ENCODE measurements at places on chromosomes 2 and 18.

DNA sequence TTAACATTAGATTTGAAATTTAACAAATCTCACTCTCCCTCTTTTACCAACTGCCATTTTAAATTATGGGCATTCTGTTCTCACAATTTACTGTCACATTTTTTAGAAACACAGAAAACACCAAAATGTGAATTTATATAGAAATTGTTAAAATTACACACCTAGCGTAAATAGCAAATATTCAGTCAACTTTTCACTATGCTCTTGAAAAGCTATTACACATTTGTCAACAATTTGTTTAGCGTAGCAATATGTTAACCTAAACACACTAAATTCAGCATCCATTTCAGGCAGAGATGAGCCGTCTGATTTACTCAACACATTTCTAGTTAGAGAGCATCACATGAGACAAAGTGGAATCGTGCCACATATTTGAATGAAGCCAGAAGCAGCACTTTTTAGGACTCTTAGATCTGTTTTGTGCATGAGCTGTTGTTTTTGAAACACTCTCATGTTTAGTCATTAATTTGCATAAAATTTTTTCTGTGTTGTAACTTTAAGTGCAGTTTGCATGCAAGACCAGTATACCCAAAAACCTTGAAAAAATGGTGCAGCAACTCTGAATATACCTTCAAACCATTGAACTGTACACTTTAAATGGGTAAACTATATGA is 8.2 kb downstream of the TTC32 start:
- DNase-seq, result no peak

- no peak for DNase-seq
Observed at GRCh38 chr18:78562531-78562961, 417.1 kb upstream of the SALL3 start.

DNA sequence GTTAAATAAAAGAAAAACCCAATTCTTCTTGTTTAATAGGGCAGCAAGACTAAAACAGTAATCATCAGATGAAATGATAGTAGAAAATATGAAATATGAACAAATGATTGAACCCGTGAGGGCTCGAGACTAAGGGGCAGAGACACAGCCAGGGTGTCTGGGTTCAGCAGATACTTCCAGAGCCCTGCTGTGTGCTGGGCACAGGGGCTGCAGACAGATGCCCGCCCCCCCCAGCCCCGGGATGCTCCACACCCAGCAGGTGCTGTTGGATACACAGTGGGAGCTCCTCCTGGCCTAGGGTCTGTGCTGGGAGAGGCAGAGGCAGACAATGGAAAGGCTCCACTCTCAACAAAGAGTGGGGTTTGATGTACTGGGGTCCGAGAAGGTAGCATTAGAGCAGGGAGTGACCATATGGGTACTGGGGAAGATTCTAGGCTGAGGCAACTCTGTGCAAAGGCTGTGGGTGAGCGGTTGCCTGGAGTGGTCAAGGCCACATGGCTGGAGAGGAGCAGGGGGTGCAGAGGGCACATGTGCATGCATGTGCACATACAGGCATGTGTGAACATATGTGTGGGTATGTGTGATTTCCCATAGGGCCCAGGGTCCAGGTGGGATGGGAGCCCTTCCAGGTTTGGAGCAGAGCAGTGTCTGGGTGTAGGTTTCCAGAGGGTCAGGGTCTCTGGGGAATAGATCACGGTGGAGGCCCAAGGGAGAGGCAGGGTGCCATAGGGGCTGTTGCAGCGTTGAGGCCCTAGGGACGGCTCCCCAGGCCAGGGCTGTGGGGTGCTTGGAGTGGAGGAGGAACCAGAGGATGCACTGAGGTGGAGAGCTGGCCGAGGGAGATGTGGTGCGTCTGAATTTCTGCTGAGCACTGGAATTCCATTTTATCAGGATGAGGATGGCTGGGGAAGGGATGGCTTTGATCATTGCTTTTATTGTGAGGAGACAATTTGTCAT is 36.7 kb downstream of the LDLRAD4 start:
- peak; percentile 23 for DNase-seq

- no peak for DNase-seq
Observed at GRCh38 chr2:20436716-20437470, 10.0 kb upstream of the RHOB start.

GRCh38 chr2:28101123-28101522 is 210.6 kb downstream of the BABAM2 start:
- DNase-seq, result no peak

DNA sequence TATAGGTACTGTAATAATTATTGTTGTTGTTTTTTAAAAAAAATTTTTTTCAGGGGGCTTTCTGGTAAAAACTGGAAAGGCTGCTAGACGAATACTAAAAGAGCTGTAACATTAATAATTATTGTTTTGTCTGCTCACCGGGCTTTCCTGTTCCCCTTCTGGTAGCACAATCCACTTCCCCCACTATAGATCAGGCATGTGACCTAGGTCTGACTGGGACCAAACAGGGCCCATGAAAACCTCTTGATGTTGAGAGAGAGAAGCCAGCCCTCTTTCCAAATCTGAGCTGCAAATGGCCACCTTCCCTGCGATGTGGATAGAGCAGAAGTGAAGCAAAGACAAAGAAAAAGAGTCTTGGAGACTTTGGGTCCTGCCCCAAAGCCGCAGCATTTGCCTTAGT is 23.4 kb downstream of the SH2D6 start:
- no peak for DNase-seq

GRCh38 chr2:129479892-129480291 is 499.6 kb upstream of the RAB6C start:
- no peak for DNase-seq

DNA sequence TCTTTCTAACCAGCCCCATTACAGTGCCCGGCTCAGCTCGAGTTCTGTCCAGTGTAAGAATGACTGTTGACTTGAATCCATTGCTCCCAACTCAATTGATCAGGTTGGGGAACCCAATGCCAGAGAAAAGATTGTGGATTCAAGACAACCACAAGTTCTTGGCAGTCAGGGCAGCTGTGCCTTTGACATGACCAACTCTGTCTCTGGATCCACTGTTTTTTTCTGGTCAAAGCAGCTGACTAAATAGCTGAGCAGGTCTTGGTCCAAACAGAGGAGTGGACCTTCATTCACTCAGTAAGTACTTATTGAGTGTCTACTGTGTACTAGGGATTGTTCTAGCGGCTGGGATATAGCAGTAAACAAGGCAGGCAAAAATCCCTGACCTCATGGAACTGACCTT is 6.3 kb upstream of the ATOH8 start:
- no peak for DNase-seq

DNA sequence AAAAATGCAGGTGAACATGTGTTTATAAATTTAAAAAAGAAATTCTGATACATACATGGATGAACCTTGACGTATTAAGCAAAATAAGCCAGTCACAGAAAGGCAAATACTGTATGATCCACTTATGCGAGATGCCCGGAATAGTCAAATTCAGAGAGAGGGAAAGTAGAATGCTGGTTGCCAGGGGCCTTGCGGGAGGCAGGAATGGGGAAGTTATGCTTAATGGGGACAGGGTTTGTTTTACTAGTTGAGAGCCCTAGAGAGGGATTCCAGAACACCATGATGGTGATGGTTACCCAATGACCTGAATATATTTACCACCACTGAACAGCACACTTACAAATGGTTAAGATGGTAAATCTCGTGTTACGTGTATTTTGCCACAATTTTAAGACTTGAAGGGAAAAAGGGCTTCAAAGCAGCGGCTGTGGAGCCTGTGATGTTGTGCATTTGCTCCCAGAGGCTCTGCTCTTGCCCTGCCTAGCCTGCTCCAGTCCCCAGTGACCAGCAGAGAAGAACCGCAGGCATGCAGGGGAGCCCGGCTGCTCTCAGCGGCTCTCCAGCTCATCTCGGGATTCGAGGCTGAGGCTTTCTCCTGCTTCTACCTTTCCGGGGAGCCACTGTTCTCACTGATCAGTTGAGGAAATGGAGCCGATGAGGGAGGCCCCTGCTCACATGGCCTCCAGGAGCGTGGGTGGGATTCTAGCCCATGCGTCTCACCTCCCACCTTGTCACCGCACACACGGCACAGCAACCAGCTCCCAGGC is 51.7 kb upstream of the TFCP2L1 start:
- no peak for DNase-seq

DNA sequence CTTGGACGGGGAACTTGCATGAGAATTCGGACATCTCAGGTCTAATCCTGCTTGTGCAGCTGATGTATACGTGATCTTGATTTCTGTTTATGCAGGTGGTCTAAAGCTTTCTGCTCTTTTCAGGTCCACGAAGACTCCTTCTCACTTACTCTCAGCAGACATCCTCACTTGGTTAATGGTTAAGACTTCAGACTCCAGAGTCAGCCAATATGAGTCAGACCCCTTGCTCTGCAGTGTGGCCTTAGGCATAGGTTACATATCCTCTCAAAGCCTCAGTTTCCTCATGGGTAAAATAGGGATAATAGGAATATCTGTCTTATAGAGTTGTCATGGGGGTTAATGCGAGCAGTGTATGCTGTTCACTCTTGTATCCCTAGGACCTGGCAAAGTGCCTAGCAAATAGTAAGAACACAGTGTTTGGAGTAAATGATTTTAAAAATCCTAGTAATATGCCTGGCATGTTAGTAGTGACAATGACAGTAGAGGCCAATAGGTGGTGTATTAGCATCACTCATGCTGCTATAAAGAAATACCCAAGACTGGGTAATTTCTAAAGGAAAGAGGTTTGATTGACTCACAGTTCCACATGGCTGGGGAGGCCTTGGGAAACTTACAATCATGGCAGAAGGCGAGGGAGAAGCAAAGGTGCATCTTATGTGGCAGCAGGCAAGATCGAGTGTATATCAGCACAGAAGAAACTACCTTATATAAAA is 42.3 kb downstream of the XRCC5 start:
- no peak for DNase-seq

GRCh38 chr2:72824224-72824842 is 1.5 kb downstream of the EXOC6B start:
- DNase-seq, result no peak

DNA sequence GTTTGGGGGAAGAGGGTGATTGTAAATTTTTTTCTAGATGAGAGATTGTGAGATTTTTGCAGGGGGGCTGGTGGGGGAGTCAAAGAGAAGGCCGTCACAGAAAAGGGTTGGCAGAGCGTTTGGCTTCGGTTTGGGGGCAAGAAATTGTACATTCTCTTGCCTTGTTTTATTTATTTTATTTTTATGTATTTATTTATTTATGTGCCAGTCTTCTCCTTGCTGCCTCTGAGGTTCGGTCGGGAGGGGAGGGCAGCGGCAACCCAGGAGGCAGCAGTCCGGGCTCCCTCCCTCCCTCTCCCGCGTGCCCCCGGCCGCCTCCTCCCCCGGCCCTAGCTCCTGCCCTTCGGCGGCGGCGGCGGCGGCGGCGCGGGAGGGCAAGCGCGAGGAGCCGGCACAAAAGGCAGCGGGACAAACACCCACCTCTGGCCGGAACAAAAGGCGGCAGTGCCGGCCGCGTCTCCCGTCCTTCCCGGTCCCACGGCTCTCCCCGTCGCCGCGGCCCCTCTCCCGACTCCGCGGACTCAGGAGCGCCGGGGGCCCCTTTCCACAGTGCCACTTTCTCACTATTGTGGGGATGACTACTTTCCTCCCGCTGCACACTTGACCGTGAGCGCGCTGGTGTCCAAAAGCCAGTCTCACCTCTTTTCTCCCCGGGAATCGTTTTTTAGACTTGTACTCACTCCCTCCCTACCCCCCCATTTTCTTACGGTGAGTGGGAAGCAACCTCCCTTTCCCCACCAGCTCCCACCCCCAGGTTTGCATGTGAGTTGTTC is 1.2 kb downstream of the BCL11A start:
- DNase-seq, result no peak

GRCh38 chr2:27091746-27092695 is 5.4 kb downstream of the KHK start:
- DNase-seq, result no peak

- DNase-seq, result no peak
Observed at GRCh38 chr2:148701877-148702276, 57.3 kb downstream of the EPC2 start.

DNA sequence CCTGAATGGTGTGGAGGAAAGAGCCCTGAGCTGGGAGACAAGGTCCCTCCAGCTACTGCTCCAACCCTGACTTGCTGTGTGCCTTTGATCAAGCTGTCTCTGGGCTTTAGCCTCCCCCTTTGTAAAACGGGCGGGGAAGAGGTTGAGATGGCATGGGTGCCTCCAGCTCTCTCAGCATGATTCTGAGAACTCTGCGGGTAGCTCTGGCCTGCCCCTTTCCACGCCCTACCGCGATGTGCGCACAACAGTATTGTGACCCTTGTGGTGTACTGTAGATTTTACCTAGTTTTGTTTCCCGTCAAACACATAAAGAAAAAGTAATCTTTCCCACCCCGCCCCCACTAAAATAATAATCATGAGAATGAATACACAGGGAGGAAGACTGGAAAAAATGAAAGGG is 5.3 kb downstream of the CD8A start:
- DNase-seq, result no peak

DNA sequence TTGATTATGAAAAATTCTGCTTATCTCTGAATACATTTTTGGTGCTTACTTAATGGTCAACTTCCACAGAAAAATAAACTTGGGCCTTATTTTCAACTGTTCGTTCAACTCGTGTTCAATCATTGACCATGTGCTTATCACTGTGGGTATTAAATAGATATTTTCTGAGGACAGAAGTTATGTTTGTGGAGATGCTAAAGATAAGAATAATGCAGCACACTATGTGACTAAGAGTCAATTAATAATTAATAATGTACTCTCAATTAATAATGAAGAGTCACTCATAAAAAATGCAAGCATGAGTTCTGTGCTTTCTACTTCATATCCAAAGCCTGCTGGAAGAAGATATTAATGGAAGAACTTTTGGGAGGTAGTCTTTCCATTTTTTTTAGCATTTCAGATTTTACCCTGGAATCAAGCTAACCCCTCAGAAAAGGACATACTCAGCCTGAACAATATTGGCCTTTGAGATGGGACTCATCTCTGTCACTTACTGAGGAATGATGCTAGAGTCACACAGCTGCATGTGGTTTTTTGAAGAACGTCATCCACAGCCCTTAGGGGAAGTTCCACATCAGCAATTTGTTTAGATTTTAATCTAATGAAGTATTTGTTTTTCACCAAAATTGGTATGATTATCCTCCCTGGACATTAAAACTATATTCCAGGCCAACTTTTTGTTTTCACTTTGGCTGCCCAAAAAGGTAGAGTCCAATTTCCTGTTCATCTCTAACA is 191.9 kb upstream of the CRIM1 start:
- DNase-seq, result no peak

DNA sequence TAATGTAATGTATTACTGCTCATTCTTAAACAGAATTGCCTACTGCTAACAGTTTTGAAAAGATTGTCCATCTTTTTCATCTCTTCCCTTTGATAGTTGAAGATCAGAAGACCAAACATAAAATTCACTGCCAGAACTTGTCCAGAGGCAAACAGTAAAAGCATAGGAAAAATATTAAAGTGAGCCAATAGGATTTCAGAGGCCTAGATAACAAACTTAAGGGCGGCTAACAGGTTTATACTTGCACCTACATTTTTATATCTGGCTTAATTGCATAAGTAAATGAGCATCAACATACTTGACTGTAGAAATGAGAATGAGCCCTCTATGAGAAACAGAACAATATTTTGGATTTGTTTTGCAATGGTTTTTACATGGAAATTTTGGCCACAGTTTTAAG is 30.3 kb downstream of the ZC3H15 start:
- no peak for DNase-seq
